Stimulated activated CD4-positive, alpha-beta T cell treated with anti-CD3 and anti-CD28 coated beads, Interleukin-15, amount 100 ng/mL, for 48 hours (primary cell): ENCODE measurements at places on chromosomes 3 and 15.

DNA sequence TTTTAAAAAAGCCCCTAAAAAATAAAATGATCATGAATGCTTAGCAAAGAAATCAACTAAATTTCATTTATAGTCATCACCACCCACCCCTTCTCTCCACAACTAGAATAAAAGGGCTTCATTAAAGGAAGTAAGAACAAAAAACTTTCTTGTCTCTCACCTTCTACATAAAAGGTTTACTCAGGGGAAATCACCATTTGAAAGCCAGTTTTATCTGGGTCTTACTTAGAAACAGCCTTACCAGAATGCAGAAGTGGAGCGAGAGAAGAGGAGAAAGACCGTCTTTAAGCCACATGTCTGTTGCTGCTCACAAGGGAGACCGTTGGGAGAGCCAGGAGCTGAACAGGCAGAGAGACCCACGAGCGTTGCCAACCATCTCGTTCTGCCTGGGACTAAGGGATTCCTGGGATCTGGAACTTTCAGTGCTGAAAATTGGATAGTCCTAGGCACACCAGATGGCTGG is 350.1 kb upstream of the PROK2 start:
- no peak for DNase-seq

GRCh38 chr15:41491889-41492288 is 1.8 kb upstream of the ITPKA start:
- DNase-seq: no peak

DNA sequence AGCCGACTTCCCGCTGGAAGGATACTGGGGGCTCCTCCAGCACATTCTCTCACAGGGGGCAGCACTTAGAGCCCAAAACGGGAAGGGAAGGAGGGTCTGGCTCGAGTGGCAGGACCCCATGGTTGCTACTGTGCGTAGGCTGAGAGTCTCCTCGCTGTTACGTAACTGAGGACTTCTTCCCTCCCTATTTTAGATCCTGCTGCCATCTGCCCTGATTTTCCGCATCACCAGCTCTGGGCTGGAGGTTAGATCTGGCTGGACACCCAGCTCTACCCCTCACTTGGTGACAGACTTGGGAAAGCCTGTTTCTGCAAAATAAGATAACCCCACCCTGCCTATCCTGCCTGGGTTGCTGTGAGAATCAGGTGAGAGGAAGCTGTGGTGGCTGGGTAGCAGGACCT is 47.7 kb downstream of the BDH1 start:
- DNase-seq: no peak

DNA sequence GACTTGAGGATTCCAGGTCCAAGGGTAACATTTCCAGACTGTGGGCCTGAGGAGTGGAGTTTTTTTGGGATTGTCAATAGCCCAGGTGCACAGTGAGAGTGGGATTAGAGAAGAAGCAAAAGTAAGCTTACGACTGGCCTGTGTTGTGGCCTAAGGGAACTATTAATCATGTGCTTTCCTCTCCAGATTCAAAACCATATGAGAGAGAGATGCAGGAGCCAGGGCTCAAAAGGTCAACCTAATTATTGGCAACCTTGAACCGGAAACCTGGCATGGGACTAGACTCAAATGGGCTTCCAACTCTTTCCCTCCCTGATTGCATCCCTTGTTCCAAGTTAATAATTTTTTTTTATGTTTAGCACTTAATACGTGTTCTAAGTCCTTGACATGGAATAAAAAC is 242.1 kb upstream of the THRB start:
- DNase-seq: no peak

DNA sequence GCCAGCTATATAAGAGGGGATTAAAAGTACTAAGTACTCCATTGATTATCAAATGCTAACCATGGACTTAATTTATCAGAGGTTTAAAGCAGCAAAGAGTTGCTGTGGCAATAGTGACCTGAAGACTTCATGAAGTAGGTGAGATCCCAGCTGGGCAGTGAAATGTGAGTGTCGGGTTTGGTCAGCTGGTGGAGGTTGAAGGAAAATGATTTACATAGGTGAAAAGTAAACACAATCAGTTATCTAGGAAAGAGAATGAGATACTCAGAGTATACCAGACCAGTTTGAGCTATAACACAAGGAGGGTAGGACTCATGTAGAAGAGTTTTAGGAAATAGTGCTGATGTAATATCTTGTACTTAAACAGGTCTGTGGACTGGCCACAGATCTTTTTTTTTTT is 16.5 kb upstream of the FBXO22 start:
- DNase-seq: no peak

- no peak for DNase-seq
These were observed 40.1 kb downstream of the VGLL4 start for GRCh38 chr3:11603628-11604027.
